Esophagus squamous epithelium (tissue), 5 donors: ENCODE measurements at places on chromosomes 7 and 10. TPM values are rescaled to one million over a fixed set of nuclear protein-coding genes. Genes with fewer than 3 reads are reported as not detected.

The EPO gene
- not detected for total RNA-seq

The MRLN gene
- not detected for total RNA-seq

DNA sequence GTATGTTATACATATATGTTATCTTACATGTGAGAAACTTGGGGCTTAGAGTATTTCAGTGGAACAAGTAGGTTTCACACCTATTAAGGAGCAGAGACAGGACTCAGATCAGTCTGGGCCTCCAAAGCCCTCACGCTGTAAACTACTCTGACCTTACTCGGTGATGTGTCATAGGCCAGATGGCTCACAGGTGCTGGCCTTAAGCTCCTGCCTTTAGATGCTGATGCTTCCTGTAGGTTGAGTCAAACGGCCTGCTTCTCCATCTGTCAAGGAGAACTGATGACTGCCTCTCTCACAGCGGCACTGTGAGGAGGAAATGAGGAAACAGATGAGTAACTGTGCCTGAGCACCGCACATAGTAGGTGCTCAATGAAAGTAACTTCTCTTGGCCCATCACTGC, 312.6 kb upstream of the COBL start:
- no peak for DNase-seq

- no peak for DNase-seq
Observed at GRCh38 chr10:48431871-48432270, 125.4 kb downstream of the MAPK8 start.

DNA sequence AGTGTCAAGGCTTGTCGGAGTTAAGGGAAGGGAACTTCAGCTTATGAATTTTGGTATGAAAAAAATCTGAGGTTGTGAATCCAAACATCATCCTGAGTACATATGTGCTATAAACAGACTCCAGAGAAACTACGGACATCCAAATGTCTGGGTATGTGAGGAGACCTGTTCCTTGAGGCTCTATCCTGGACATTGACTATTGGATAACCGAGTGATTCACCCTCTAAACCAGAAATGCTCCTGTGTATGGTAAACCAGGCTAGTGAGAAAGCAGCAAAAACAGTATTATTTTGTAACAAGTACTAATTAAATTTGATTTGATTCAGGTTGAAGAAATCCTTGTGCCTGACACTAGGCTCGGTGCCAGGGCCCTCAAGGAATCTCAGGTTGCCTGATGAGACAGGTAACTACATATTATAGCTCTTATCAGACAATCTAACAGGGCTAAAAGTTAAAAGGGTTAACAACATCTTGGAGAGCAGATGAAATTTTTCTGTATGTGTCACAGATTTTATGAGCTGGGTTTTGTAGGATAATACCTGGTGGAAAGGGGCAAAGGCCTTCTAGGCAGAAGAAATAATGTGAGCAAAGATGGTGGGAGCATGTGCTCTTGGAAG, 10.4 kb upstream of the STOX1 start:
- DNase-seq = no peak
